Activated CD8-positive, alpha-beta memory T cell treated with anti-CD3 and anti-CD28 coated beads for 1 hour (primary cell): ENCODE measurements at places on chromosomes 1 and 21.

- DNase-seq, result no peak
Observed at GRCh38 chr21:33268737-33269441, 2.7 kb downstream of the IL10RB start.

DNA sequence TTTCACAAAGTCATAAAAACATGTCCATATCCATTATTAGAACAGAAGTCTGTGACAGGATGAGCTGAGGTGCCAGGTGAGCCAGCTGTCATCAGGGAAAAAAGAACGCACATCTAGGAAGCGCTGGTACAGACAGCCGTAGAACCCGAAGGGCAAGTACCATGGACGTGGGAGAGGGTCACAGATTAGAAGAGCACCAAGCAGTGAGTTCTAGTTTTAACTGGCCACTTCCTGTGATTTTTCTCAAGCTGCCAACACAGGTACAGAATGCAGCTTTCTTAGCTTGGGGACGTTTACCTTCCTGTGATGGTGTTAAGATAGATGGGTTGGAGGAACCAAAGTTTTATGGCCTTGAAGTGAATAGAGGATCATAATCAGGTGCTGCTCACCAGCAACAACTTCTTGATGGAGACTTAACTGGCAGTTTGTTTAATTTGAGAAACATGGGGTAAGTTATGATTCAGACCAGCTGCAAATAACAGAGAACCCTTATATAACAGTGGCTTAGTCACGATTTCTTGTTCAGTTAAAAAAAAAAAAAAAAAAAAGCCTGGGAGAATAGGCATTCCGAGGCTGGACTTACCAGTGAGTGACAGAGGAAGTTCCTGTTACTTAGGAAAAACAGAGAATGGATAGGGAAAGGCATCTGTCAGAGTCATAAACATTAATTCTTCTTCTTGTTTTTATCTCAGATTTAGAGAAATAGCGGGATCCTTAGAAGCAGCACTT, 30.9 kb downstream of the AGT start:
- DNase-seq, result no peak

GRCh38 chr1:8533124-8533523, 215.2 kb downstream of the SLC45A1 start:
- DNase-seq, result no peak

GRCh38 chr1:219405531-219406331, 207.2 kb downstream of the ZC3H11B start:
- no peak for DNase-seq

GRCh38 chr1:97758541-97759057, 162.2 kb downstream of the DPYD start:
- DNase-seq, result no peak

DNA sequence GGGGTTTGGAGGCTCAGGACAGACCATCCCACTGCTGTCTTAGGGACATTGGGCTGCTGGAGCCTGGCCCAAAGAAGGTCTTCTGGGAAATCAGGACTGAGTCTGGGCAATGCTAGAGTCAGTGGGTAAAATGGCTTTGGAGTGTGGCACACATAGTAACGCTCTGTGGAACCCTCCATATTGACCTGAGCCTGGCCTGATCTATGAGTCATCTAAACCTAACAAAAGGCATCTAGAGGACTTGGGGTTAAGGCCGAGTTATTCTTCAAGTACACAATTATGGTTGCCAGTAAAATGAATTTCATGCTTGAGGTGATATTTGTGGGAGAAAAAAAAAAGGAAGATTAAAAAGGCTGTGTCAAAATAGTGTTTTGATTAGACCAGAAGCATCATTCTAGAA, 77.7 kb downstream of the ST6GALNAC5 start:
- no peak for DNase-seq

DNA sequence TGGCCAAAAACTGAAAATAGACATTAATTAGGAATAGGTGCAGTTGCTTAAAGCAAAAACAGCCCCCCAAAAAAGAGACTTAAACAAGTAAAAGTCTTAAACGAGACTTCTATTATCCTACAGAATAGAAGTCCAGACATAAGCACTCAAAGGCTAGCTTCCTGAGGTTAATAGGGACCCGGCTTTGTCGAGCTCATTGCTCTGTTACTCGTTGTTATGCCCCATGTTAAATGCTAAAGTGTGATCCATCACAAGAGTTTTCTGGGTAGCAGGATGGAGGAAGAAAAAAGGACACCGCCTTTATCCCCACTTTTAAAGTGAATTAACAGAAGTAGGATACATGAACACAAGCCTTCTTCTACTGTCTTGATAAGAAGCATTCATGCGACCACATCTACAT, 10.6 kb downstream of the CD1D start:
- no peak for DNase-seq

DNA sequence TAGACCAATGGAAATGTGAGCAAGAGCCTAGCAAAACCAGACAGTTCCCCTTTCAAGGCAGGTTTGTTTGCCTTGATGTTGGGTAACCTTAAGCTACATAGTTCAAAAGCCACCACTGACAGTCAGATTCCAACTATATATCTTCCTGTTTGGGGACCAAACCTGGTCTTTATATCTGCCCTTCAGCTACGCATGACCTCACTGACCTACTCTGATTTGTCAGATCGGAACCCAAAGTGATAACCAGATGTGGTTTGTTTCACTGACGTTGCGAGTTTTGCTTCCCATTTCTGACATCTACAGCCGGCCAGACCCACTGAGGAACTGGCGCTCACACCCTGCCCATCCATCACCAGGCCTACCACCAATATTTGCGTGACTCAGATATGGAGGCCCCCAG, 361.1 kb upstream of the CHRM3 start:
- no peak for DNase-seq

GRCh38 chr1:235950318-235950717, 83.6 kb upstream of the LYST start:
- no peak for DNase-seq

- no peak for DNase-seq
Observed at GRCh38 chr1:112445596-112445995, 49.6 kb downstream of the CTTNBP2NL start.

DNA sequence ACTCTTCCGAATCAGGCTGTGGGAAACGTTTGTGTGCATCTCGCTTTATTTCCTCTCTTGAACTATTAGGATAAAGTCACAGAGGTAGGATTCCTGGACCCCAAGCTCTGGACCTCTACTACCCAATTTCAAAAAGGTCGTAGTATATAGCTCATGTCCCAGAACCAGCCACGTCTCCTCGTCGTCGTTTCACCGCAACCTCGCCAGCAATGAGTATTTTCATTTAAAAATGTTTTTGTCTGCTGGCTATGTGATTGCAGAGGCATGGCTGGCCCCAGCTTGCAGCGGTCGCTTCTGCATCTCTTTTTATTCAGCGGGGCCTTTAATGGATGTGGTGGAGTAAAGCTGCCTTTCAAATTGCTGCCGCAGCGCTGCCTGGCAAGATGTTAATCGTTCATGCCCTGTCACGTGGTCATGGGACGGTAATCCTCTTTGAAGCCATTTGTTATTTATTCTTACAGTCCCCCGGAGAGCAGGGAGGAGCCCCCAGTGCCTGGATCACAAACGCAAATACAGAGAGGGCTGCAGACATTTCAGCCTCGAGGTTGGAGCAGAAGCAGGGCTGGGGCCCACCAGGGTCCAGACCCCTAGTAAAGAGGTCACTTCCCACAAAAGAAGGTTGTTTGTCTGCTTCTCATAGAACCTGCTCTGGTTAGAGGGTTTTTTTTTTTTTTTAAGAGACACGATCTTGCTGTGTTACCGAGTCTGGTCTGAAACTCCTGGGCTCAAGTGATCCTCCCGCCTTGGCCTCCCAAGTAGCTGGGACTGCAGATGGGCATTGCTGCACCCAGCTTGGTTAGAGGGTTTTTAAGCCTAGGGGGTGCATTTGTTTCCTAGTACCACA, 11.6 kb upstream of the NPHP4 start:
- no peak for DNase-seq

GRCh38 chr1:84379917-84380180, 18.4 kb upstream of the DNASE2B start:
- no peak for DNase-seq

DNA sequence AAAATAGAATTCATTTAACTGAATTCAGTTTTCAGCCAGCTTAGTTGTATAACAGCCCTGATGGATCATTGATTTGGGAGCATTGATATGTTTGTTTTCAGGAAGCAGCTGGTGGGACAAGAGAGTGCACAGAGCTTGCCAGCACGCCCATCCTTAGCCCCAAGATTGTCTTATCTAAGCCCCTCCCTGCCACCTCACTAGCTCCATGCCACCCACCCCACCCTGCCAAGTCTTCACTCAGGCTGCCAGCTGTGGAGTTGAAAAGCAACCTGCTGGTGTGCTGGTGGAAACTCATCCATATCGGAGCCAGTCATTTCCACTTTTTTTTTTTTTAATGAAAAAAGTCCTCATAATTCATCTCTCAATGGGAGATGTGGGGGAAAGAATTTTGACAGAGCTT, 11.8 kb downstream of the KIRREL1 start:
- no peak for DNase-seq
